ENCODE measurements at places on chromosomes 4 and X.
A peak's percentile ranks its signal among the peaks of the same experiment; 100 is the strongest.

- DNase-seq: no peak
Observed at GRCh38 chr4:80072228-80072743, 743 bp downstream of the ANTXR2 start.

DNA sequence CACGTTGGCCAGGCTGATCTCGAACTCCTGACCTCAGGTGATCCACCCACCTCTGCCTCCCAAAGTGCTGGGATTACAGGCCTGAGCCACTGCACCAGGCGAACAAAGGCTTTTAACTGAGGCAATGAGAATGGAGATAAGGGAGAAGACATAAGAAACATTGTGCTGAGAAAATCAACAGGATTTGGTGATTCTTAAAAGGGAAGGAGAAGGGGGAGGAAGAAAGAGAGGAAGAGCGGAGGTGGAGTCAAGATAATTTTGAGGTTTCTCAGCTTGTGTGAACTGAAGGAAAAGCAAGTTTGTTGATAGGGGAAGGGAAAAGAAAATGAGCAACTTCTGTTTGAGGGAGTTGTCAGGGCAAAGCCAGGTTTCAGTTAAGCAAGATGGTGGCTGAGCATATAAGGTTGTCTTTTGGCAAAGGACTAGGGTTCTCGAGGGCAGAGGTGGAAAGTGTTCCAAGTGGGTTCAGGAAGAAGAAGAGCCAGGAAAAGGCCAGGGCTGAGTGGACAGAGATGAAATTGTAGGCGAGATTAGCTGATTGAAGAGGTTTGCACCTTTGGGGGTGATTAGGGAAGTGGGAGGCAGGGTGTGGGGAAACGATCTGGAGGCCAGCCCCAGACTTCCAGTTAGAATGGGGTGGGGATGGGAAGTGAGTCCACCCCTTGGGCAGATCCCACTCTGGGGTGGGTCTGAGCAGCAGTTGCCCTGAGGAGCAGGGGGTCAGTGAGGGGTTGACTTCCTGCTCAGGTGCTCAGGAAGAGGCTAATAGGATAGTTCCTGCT, 7.8 kb downstream of the DOCK11 start:
- no peak for DNase-seq

- DNase-seq: no peak
Observed at GRCh38 chr4:78355306-78355705, 196.3 kb upstream of the ANXA3 start.

GRCh38 chr4:142858446-142858845, 12.3 kb upstream of the INPP4B start:
- no peak for DNase-seq

GRCh38 chr4:116427666-116428065, 657.7 kb downstream of the TRAM1L1 start:
- DNase-seq: no peak

GRCh38 chr4:40546969-40547788, 82.5 kb downstream of the RBM47 start:
- DNase-seq: no peak

DNA sequence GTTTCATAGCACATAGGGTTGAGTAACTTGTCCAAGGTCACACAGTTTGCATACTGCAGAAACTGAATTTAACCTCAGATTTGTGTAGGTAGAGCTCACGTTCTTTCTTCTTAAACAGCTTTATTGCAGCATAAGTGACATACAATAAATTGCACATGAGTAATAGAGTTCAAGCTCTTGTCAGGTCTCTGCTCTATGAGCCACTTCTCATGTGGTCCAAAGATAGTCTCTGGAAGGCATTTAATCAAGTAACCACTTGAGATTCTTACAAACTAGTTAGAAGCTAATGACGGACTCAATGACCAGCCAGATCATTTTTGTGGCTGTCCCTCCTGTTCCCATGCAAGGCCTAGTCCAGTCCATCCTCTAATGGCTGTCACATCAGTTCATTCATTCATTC, 68.9 kb downstream of the MAOB start:
- no peak for DNase-seq

DNA sequence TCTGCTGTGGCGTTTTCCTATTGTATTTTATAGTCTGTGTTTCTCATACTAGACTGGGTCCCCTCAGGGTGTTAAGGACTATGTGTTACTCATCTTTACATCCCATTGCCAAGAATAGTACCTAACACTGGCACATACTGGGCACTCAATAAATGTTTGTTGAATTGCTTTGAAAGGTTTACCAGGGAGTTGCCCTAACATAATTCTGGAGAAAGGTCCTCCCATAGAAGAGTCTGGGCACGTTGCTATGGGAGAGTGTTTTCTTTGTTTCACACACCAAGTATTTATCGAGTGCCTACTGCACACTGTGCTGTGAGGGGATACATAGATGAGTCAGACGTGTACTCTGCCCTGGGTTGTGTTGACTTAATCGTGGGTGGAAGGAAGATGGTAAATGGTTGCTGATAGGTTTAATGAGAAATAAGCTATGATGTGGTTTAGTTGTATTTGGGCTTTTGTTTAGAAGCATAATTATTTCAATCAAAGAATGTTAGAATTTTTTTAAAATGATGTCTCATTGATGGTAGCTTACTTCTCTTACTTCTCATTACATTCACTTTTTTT, 42.9 kb downstream of the AFF1 start:
- DNase-seq: peak; percentile 71

GRCh38 chr4:88244816-88245579, 39.4 kb downstream of the PPM1K start:
- no peak for DNase-seq

GRCh38 chr4:136965478-136965877, 566.8 kb downstream of the PCDH18 start:
- no peak for DNase-seq

GRCh38 chrX:21305799-21306336, 68.3 kb upstream of the CNKSR2 start:
- DNase-seq: no peak

- DNase-seq: no peak
Observed at GRCh38 chrX:146934256-146934655, 119.7 kb upstream of the CXorf51A start.

DNA sequence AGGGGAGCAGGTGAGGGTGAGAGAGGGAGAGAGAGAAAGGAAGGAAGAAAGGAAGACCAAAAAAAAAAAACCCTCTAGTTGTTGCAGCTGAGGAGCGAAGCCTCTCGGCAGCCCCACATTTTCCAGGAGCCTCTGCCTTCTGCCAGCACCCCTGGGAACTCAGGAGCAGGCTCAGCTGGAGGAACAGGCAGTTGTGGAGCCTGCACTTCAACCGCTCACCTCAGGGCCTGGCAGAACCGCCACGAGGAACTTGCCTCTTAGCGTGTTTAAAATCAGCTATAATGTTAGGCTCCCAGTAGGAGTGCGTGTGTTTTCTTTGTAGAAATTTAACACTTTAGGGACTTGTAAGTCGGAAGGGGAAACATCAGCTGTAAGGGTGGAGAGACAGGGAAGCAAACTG, 65.7 kb downstream of the SEL1L3 start:
- DNase-seq: no peak

GRCh38 chr4:48725414-48725813, 54.7 kb downstream of the FRYL start:
- no peak for DNase-seq

DNA sequence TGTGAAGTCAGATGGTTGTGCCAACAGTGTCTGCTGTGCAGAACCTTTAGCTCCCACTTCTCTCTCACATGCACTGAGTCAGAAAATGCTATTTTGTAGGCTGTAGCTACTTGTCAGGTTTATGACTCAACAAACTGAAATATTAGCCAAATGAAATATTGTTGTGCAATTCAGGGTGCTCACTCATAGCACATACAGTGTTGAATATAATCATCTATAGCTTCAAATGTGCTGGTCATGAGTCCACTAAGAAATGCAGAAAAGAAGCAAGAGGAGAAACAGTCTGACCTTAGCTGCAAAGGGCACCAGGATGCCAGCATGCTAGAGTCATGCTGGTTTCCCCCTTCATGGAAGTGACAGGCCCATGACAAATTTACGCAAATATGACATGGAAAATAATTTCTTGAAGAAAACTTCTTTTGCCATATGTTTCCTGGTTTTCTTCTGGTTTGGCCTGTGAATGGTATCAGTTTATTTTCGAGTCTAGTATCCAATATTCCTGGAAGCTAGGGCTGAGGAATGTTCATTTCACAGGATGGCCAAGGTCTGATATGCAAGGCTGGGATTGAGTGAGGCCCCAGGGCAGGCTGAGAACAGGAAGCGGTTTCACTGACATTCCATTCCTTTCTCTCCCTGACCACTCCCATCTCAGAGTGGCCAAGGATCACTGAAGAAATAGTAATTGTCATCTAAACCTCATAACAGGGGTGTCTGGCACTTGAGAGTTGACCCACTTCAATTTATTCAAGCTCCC, 10.3 kb upstream of the CXCL2 start:
- DNase-seq: peak; percentile 97

- no peak for DNase-seq
Observed at GRCh38 chr4:110610620-110610939, 12.3 kb downstream of the PITX2 start.

DNA sequence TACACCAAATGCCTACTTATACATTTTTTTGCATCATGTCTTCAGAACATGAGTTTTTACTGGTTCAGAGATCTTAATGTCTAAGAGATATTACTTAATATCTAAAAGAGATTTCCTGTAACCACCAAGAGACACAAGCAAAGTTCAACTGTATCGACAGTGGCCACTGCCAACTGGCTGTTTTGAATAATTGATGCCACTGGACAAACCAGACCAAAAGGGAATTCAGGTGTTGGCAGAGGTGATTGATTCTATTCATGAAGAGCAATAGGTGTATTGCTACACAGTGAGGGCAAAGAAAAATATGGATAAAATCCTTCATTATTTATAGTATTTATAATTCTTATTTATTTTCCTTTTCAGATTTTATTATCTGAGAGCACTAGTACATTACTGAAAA, 58.5 kb upstream of the ANKRD17 start:
- no peak for DNase-seq

- no peak for DNase-seq
Observed at GRCh38 chr4:37865450-37865849, 25.4 kb upstream of the TBC1D1 start.

GRCh38 chr4:121679267-121679666, 17.5 kb downstream of the ANXA5 start:
- DNase-seq: no peak

DNA sequence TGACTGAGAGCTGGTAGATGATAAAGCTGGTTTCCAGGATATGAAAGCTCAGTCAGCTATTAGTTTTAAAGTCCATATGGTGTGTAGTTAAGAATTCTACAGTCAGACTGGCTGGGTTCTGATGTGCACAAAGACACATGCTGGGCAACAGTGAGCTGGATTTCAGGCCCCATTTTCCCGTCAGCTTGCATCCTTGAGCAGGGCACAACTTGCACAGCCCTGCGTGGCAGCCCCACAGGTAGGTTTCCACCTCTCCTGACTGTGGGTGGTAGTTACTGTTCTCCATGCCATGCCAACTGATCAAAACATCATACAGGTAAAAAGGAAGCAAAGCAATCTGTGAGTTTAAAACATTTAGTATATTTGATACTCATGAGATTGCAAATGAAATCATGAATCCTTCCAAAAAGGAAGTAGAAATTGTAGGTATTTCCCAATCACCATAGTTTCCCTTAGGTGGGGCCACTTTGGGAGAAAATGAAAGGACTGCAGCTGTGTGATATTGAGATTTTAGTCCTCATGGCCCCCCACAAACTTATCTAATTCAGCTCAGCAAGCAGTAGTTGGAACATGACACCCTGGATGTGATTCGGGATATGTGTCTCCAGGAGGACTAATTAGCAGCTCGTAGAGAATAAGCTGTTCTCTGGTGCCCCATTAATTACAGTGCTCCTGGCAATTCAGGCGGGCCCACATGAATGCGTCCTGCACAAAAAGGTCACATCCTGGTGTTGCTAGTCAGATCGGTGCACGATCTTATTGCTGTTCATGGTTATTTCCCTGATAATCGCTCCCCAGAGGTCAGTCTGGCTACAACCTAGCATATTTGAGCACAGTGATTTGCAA, 42.4 kb upstream of the NOCT start:
- no peak for DNase-seq

DNA sequence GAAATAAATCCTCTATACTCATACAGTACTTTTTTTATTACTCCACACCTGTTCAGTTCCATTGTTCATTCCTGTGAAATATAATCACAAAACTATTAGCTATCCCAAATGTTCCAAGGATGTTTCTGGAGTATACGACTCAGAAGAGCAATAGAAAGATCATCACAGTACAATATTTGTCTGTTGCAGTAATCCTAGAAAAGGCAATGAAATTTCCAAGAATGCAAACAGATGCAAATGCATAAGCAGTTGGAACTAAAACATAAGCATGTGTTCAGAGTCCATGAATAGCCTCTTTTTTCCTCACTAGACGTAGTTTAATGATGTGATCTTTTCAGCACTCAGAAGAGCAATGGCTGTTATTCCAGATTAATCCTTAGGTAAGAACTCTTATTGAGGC, 55.2 kb downstream of the RTL3 start:
- DNase-seq: no peak

- DNase-seq: no peak
Observed at GRCh38 chrX:106177982-106178321, 9.8 kb downstream of the PWWP3B start.

DNA sequence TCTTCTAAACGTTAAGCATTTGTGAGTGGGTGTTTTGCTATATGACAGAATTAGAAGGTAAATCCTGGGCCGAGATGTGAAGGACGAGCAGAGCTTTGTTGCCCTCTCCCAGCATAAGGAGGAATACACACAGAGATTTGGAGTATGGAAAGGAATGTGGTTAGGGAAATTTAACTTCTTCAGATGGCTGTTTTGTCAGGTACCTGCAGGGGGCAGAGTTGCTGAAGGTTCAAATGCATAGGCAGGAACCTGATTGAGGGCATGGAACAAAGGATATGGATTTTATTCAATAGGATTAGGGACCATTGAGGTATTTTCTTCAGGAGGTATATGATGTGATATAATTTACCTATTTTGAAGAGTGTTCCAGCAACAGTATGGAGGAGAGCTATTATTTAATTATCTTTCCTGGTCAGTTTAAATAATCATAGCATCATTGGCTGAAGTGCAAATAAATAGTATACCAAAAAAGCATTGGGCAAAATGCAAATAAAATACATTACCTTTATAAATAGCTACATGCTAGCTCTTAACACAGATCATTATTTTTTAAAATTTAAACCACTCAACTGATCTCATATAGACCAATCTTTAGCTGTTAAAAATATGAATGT, 143.6 kb downstream of the SLIT2 start:
- DNase-seq: no peak

- DNase-seq: no peak
Observed at GRCh38 chr4:18314731-18315130, 293.2 kb upstream of the LCORL start.

- no peak for DNase-seq
Observed at GRCh38 chrX:3024176-3024575, 17.1 kb upstream of the ARSF start.

DNA sequence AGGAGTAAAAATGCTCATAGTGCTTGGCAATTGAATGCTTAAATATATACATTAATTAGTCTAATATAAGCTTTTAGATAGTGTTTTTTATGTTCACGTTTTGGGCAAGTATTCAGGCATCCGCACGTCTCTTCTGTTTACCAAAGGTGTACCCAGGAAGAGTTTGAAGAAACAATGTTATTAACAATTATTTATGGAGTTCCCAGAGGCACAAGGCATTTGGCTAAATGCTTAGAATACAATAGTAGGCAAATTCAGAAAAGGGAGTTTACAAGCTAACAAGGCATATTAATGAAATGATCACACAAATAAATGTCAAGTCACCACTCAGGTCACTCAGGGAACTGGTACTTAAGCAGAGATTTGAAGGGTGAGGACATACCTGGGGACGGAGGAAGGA, 294.8 kb downstream of the TENM3 start:
- no peak for DNase-seq
